Hematopoietic multipotent progenitor cell treated with erythropoietin and hydrocortisone succinate and interleukin-3 and kit ligand, for 6 days (in vitro differentiated cells): ENCODE measurements at places on chromosomes 4 and X.

- DNase-seq, result no peak
These were observed 3.3 kb downstream of the HTT start for GRCh38 chr4:3077796-3078195.

DNA sequence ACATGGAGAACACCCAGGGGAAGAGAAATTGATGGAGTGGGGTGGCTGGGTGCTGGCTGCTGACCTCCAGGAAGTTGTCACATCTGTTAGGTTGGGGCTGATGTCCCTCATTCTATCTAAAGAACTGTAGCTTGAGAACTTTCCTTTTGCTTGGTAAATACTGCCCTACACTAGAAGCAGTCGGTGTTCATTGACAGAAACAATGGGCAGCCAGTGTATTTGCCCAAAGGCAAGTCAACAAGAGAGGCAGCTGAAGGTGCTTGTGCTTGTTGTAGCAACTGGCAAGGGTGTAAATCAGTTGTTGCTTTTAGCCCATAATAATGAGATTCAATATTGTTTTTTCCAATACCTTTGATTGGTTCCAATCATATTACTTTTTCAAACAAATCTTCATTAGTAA is 956 bp downstream of the TMEM154 start:
- no peak for DNase-seq

DNA sequence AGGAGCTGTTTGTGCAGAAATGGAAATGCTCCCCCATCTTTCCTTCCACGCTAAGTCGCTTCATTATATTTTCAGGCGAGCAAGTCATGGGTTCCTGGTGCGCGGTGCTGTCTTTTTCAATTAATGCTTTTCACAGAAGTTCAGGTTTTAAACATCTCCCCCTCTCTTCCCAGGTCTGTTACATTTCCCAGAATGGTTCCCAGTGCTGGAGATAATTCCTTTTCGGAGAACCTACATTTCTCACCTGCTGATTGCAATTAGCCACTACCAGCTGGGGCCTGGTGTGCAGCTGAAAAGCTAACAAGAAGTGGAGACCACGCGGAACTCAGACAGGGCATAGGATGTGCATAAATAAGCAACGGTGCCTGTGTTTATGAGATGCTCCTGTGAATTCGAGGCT is 217.8 kb downstream of the MID1IP1 start:
- DNase-seq, result no peak

- DNase-seq, result peak; percentile 39
These were observed 66.3 kb upstream of the FAM9C start for GRCh38 chrX:13110433-13111324.

DNA sequence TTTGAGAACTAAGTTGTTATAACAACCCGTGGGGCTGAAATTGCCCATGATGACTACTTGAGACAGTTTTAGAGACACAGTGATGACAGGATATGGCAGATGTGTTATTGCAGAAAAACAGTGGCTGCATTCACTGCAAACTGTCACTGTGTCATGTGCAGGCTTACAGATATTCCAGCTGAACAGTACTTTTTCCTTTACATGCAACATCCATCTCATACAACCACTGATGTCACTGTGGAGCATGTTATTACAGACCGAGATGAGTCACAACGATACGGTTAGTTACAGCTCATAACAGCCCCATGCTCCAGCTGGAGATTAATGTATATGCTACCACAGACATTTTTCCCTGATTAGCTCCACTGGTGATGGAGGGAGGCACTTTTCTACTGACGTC is 207.4 kb downstream of the TMA16 start:
- no peak for DNase-seq

GRCh38 chrX:69120476-69120875 is 44.8 kb downstream of the PJA1 start:
- DNase-seq, result no peak

GRCh38 chr4:150680651-150681050 is 98.7 kb downstream of the MAB21L2 start:
- DNase-seq, result no peak

DNA sequence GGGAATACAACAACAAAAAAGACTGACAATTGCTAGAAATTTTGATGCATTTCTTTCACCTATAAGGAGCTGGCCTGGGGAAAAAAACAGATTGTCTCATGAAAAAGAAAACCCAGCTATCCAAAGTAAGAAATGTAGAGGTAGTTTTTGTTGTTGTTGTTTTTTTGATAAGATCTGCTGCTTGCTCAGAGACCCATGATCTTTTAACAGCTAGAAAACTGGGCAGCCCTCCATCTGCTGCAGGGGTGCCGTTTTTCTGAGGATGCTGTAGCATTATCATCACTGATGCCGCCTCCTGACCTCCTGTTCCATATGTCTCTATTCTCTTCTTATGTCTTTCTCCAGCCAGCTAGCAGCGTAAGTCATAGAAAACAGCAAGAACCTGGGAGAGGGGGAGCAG is 98.3 kb downstream of the BMPR1B start:
- no peak for DNase-seq

GRCh38 chr4:176546975-176547374 is 227.2 kb downstream of the SPCS3 start:
- DNase-seq, result no peak

DNA sequence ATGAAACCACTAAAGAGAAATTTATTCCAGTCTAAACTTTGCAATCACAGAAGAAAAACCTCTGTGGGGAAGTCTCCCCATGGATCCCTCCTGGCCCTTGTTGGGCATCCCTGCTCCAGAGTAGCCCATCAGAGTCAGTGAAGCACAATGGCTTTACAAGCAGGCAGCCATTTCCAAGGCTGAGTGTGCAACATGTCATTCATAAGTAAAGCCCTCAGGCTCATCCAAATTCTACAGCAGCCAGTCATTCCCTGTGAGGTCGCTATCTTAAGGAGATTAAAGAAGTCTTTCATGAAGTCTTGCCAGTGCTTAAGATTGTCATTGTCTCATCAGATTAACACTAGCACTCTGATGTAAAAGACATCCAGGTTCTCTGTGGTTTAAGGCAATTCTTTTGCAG is 17.0 kb upstream of the MAPK10 start:
- no peak for DNase-seq

DNA sequence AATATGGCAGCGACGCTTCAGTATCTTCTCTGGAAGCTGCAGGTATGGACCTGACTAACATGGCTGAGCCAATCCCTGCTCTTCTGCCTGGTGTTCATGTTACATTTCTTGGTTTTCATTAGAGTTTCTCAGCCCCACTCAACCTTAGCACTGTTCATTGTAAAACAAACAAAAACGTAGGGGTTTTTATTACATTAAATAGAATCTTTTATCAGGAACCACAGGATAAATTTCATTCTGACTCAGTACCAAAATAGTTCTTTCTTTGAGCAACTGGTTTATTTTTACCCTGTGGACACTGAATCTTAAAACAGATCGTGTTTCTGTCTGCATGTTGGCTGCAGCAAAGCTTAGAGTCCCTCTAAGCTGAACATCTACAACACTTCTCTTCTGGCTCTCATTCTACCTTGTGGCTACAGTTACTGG is 27.1 kb downstream of the FHIP1A start:
- no peak for DNase-seq

GRCh38 chr4:102285831-102286230 is 59.5 kb downstream of the SLC39A8 start:
- DNase-seq, result no peak

- DNase-seq, result no peak
These were observed 548.7 kb upstream of the DIPK2B start for GRCh38 chrX:45749375-45749774.

DNA sequence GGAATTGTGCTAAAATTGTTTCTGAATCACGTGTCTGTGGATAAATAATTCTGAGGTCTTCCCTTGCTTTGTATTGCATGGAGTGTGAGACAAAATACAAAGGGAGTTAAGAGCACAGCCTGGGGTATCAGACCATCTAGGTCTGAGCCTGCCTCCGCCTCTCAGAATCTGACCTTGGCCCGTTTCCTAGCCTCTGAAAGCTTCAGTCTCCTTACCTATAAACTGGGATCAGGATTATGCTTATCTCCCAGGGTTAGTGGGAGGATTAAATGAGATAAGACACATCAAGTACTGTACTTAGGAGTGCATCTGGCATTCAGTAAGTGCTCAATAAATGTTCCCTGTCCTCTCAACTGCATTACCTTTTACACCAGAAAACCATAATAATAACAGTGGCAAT is 140.6 kb upstream of the TENM3 start:
- DNase-seq, result no peak
